NCI-H748 treated with DMSO at 0.1 percent for 48 hours (cell line): ENCODE measurements at places on chromosomes 2 and 18.
A peak's percentile ranks its signal among the peaks of the same experiment; 100 is the strongest.

DNA sequence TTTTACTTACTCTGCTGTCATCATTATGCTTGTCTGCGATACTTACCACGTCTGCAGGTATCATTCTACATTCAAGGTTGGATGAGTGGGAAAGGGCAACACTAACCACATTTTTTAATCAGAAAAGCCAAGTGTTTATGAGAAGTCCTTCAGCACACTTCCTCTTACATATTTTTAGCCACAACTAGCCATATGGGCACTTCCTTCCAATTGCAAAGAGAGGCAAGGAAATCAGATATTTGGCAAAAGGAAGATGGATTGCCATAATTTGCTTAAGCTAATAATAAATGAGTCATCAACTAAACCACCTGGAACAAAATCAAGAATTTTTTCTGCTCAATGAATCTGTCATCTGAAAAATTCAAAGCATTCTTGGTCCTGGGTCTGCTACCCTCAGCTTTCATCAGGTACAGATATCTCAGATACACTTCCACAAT is 16.7 kb upstream of the MRO start:
- no peak for DNase-seq

DNA sequence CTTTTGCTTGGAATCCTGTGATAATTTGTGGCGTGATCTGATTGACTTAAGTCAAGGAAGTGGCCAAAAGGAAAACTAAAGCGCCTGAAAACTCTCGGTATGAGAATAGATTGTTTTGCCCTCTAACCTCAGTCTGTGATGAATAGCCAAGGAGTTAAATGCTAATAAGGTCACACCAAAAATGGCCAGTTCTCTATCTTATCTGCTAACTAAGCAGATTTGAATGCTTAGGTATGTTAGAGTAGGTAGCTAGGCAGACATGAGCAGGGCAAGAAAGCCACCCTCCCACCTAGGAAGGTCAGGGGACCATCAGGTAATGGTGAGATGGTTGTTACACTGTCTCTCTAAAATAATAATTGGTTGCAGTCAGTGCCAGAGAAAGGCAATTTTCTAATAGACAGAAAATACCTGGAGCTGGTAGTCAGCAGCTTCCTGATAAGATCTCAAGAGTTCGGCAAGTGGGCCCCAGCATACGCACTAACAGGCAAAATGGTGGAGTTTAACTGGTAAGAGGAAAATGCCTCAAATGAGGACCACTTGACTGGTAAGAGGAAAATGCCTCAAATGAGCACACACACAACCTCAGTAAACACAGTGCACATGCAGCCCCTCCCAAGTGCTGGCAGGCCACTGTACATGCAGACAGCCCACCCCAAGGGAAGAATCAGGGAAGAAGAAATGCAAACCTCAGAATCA is 468.4 kb downstream of the MBD2 start:
- no peak for DNase-seq

GRCh38 chr2:205766779-205767359 is 84.6 kb downstream of the NRP2 start:
- DNase-seq, result peak; percentile 43

- no peak for DNase-seq
Measured at GRCh38 chr2:23526114-23526513, 141.1 kb downstream of the KLHL29 start.

DNA sequence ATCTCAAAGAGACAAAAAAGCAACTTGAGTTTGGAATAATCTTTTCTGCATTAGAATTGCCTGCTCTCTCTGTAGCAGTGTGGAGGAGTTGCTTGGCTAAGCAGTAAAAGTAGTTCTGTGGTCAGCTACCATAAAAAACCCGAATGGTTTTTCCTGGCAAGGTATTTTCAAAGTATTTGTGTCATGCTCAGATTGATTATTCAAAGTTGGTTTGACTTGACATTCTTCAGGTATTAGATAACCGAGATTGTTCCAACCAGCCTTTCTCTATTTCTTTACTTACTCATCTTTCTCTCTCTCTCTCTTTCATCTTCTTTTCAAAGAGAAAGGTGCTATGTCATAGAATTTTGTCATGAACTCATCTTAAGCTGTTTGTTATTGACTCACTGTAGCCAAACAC is 404.9 kb downstream of the CPS1 start:
- DNase-seq, result no peak

- no peak for DNase-seq
Measured at GRCh38 chr18:79371561-79372121, 24.1 kb upstream of the NFATC1 start.

- no peak for DNase-seq
Measured at GRCh38 chr2:150046211-150046610, 441.3 kb downstream of the RND3 start.

DNA sequence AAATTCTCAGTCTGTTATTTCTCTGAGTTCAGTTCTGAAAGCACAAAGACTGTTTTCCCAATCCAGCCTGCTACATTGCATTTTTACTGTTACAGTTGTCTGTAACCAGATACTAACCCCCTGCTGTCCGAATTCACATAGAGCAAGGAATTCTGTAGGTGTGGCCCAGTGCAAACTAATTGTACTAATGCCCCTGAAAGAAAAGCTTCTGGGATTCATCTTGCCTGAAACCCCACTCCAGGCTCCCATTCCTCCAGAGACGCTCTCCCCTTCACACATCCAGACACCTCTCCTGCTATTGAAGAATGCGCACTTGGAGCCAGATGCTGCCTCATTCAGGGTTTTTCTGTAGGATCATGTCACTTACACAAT is 127.0 kb downstream of the TTC32 start:
- DNase-seq, result peak; percentile 41

- no peak for DNase-seq
Measured at GRCh38 chr2:8797682-8798081, 39.7 kb downstream of the KIDINS220 start.

GRCh38 chr2:3778851-3779495 is 75.6 kb downstream of the DCDC2C start:
- no peak for DNase-seq

DNA sequence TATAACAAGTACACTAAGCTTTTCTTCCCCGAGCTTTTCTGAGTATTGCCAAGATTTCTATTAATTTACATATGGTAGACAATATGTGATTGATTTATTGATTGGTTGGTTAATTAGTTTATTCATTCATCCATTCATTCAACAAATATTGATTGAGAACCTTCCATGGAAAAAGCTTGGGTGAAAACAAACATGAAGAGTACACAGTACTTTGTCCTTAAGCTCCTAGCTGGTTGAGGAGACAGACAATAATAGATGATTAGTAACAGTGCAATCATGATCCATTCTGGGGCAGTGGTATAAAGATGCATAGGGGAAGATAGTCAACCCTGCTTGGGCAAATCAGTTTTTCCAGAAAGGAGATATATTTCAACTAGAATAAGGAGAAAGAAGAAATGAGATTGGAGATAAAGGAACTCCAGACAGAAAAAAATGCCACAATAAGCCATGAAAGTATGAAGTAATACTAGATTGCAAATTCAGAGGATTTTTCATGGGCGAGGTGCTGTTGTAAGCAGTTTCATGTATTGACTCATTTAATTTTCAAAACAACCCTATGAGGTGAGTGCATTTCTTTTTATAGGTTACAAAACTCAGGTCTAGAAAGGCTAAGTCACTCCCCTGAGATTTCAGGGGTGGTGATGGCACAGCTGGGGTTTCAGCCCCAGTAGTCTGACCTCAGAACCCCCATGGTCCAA is 129.5 kb downstream of the RND3 start:
- DNase-seq, result no peak

- no peak for DNase-seq
Measured at GRCh38 chr2:222703886-222704285, 32.4 kb downstream of the MOGAT1 start.

DNA sequence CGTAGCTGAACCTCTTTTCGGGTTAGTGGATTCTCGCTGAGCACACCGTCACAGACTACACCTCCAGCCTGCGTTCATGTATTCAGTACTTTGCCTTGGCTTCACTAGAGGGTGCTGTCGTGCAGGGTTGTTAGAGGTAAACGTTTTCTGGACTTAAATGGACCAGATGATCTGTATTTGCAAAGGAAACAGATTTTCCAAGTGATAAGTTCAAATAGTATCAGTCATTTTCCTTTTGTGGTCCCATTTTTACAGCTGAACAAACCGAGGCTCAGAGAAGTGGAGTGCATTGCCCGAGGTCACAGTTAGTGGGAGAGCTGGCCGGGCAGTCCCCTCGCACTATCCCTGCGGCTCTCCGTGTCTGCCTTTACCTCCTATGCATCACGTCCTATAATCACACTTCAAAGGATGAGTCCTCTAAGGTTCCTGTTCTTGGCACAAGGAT is 125.9 kb downstream of the MAP4K4 start:
- DNase-seq, result peak; percentile 14

- no peak for DNase-seq
Measured at GRCh38 chr2:212672186-212672585, 133.6 kb upstream of the ERBB4 start.

DNA sequence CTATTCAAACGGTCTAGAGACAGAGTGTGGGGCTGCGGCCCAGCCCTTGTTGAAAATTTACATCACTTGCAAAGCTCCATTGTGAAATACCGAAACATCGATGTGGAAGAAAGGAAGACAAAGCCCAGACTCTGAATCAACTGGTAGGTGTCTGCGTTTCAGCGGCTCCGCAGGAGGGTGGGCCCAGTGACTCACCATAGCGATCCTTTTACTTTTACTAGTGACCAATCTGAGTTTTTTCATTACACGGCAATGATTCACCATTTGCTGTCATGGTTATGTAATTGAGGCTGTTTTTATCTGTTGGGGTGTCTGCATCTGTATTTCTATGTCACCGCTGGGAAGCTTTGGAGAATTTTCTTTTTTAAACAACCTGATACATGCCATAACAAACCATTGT is 66.6 kb upstream of the ODC1 start:
- DNase-seq, result no peak

DNA sequence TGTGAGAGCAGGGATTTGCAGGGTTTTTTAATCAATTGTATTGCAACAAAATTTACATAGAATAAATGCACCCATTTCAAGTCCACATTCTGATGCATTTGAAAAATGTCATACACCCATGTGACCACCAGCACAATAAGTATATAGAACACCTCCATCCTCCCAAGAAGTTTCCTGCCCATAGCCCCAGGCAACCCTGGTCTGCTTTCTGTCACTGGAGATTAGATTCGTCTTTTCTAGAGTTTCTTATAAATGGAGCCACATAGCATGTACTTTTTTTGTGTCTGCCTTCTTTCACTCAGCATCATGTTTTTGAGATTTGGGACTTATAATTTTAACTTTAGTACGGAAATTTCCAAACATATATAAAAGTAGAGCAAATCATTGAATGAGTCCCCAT is 127.2 kb upstream of the EPAS1 start:
- DNase-seq, result no peak

DNA sequence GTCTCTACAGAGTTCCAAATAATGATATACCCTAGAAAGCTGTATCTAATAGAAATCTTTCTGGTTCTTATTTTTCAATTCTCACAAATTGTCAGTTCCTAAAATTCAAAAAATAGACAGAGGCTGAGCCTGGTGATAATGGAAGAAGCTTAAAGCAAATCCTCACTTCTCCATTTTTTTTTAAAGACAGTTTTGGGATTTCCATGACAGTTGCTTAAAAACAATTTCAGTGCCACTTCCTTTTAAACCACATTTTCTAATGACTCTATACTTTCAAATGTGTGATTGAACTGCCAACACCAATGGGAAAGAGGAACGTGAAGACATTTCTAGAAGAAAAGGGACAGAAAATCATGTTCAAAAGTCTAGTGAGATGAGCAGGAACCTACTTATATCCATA is 4.0 kb downstream of the GKN2 start:
- DNase-seq, result no peak

GRCh38 chr2:238433941-238434845 is 7.5 kb downstream of the ASB1 start:
- no peak for DNase-seq

DNA sequence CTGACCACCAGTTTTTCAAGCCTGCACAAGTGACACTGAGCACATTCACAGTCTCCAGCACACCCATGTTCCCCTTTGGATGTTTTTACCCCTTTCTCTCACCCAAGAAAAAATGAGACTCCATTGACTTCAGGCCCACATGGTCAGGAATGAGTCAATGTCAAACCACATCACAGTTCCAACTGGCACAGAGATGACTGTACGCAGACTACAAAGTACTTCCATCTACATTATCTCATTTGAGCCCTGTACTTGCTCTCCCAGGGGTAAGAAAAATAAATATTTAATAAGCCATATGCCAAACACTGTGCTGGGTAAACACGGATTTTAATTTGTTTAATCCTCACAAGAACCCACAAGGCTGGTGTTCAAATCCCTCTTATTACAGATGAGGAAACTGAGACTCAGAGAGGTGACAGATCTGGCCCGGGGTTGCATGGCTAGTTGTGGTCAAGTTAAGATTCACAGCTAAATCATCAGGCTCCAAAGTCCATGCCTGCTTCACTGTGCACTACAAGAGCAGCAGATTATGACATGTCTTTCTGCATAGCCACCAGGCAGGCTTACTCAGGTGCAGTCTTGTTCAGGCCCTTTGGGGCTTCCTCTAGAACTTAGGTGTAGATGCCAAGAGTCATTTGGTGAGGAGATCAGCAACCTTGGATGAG is 106.1 kb downstream of the TXNL1 start:
- no peak for DNase-seq

DNA sequence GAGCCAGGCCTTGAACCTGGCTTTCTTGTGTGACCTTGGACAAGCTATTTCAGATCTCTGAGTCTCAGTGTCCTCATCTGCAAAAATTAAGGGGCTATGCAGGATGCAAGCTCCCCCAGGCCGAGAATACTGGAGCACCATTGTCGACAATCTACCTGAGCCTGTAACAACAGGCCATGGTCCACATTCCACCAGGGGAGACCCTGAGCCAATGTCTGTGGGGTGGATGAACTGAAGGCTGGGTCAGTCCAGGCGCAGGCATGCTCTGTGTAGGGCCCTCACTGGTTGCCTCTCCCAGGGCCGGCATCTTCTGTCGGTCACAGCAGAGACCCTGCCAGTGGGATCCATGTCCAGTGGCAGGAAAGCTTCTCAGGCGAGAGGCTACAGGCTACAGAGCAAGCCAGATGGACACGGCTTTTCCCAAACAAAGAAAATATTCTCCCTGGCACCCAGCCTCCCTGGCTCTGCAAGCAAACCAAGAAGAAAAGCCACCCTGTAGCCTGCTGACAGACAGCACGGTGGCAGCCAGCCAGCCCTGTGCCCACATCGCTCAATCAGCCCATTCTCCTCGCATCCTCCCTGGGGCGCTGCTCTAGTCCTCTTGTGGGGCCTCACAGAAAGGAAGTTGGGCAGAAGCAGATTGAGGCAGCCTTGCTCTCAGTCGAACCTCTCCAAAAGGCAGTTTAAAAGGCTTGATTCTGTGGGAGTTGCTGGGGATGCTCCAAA is 48.7 kb upstream of the FZD7 start:
- DNase-seq, result no peak

- DNase-seq, result no peak
Measured at GRCh38 chr2:128385365-128385764, 66.7 kb upstream of the HS6ST1 start.

DNA sequence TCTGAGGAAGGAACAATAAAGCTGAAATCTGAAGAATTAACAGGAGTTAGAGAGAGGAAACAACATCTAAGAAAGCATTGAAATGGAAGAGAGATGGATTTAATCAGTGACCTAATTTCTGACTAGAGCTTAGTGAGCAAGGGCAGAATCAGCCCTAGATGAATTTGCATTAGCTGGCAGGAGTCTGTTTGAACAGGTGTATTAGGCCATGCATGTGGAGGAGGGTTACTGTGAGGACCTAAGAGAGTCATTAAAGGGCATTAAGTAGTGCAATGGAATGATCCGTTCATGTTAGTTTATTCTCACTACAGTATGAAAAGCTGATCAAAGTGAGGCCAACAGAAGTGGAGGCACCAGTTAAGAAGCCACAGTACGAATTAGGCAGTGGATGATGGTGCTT is 285.3 kb downstream of the GRB14 start:
- peak; percentile 34 for DNase-seq
